T-helper 1 cell (primary cell): ENCODE measurements at places on chromosomes 7 and 10.

DNA sequence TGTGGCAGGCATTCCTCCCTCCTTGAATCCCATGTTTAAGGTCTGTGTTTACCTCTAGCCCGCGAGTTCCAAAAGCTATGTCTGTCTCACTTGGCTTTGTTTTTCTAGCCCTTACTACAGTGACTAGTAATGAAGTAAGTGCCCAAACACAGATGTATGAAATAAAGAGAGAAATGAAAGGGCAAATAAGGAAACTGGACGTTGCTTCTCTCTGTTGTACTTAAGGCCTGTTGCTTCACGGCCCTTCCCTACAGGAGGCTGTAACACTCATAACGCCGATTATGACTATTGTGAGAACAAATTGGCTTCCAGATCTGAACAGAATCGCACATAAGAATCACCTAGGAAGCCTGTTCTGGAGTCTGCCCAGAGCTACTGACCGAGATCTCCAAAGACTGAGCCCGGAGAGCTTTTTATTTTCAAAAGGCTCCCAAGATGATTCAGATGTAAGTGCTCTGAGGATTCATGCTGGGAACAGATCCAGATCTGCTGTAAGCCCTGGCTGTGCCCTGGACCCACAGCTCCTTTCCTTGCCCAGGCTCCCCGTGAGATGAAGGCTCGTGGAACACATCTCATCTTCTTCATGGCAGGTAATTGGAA lies 432.6 kb downstream of the SDK1 start:
- no peak for DNase-seq

DNA sequence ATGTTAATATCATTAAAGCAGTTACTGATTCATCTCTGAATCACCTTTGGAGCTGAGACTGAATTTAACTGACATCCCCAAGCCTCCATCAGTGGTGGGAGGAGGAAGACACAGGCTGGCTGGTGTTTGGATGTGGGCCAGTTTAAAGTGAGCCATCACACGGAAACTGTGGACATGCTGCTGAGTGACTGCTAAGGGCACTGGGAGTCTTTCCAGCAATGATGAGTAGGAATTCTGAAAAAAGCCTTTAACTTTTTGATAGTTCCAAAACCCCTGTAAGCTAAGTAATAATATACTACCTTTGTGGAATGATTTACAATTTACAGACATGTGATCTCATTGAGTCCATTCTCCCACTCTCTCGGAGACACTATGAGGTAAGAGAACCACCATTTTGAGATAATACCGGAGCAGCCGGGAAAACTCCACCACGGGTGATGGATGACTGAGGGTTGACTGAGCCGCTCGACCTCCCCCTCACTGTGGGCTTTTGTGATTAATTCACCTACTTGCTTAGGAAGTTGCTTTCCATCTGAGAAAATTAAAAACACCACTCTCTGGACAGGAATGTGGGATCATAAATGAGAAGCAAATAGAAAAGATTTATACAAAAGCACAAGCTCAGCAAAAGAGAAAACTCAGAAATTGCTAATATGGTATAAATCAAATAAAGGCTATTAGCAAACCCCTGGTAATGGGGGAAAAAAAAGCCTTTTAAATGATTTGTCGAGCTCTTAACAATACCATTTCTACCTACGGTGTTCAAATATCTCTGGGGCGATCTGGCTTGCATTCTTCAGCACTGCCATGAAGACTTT lies 194.8 kb downstream of the FANK1 start:
- no peak for DNase-seq

DNA sequence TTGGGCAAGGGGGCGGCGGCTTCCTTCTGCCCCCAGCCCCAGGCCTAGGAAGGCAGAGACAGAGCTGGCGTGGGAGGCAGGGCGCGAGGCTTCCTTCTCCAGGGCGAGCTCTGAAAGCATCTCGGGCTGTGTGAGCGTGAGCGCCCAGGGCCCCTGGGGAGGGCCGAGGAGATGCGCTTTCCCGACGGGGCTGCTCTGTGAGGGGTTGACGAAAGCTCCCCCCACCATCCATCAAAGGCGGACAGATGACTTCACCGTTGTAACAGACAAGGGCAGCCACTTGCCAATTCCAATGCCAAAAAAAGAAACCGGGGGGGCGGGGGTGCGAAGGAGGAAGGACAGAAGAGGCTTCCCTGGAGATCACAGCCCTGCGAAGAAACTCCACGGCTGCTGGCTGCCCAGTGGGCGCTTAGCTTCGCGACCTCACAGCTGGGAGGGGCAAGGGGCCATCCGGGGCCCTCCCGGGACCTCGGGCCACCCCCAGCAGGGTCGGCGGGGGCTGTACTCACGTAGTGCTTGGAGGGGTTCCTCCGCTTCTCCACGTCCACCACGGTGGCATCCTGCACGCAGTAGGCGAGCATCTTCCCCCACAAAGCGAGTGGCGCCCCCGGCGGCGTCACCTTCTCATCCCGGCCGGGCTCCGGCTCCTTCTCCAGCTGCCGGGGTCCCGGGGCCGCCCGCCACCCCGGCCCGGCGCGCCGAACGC lies 537 bp downstream of the SH3PXD2A start:
- no peak for DNase-seq

- DNase-seq, result no peak
These were observed 88.6 kb downstream of the INPP5A start for GRCh38 chr10:132626019-132626760.

DNA sequence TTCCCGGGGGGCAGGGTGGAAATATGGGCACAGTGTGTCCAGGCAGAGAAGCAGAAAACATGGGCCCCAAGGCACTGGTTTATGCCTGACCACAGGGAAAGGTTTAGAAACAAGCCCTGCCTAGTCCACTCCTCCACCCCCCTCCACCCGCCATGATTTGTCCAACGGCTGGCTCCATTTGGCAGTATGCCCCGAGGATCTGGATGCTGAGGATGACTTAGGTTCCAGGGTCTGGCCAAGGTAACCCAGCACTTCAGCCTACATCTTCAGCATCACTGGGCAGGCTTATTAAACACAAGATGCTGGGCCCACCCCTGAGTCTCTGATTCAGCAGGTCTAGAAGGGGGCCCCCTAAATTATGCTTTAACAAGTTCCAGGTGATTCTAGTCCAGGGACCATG lies 121.9 kb downstream of the RALA start:
- DNase-seq, result no peak

DNA sequence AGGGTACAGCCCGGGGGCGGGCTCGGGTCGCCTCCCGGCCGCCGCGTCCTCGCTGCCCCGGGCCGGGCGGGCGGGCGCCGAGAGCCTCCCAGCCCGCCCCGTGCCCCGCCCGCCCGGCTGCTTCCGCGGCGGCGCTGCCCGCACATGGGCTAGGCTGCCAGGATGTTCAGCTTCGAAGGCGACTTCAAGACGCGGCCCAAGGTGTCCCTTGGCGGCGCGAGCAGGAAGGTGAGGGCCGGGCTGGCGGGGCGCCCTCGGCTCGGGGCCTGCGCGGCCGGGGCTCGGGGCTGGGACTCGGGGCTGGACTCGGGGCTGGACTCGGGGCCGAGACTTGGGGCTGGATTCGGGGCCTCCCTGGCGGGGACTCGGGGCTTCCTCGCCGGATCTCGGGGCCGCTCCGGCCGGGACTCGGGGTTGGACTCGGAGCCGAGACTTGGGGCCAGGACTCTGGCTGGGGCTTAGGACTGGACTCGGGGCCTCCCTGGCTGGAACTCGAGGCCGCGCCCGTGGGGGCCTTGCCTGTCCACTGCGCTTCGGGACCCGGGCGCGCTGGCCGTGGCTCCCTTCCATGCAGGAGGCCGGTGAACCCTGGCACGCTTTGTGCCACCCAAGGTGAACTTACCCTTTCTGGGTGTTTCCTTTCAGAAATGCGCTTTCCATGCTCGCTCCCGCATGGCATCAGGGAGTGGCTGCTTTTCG lies 534 bp downstream of the UBE3C start:
- peak; percentile 56 for DNase-seq

GRCh38 chr10:43869669-43870322 lies 221.1 kb upstream of the ZNF32 start:
- DNase-seq, result no peak

DNA sequence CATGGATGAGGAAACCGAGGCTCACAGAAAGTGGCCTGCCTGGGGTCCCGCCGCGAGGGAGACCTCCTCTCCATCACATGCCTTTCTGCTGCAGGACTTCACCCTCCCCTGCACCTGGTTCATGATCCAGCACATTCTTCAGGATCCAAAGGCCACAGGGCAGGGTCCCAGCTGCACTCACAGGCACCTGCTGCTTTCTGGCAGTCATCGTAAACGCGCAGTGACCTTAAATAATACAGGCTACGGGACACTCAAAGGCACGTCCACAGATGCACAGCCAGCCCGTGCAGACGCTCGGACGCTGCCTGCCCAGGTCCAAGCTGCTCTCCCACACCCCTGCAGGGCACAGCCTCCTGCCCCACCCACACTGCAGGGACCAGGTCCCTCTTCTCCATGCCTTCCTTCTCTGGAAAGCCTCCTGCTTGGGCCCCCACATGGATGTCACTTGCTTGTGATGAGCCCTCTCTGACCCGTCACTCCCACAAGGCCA lies 49.9 kb downstream of the CALML3 start:
- DNase-seq, result no peak

GRCh38 chr10:12847361-12847975 lies 154.0 kb downstream of the CCDC3 start:
- no peak for DNase-seq

DNA sequence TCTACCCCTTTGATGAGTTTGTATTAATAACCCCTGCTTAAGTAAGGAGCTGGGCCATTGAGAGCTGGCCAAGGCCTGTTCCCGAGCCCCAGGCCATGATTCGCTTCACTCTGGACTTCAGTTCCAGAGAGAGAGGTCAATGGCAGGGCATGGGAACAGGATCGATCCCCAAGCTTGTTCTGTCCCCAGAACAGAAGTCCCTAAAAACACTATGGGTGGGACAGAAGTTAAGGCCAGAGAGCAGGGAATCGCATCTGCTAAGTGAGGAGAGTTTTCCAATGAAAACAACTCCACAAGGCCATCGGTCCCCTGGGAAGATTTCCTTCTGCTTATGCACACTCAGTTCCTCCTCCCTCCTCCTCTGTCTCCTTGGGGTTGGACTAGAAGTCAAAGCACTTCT lies 159.6 kb downstream of the LSM5 start:
- DNase-seq, result no peak

DNA sequence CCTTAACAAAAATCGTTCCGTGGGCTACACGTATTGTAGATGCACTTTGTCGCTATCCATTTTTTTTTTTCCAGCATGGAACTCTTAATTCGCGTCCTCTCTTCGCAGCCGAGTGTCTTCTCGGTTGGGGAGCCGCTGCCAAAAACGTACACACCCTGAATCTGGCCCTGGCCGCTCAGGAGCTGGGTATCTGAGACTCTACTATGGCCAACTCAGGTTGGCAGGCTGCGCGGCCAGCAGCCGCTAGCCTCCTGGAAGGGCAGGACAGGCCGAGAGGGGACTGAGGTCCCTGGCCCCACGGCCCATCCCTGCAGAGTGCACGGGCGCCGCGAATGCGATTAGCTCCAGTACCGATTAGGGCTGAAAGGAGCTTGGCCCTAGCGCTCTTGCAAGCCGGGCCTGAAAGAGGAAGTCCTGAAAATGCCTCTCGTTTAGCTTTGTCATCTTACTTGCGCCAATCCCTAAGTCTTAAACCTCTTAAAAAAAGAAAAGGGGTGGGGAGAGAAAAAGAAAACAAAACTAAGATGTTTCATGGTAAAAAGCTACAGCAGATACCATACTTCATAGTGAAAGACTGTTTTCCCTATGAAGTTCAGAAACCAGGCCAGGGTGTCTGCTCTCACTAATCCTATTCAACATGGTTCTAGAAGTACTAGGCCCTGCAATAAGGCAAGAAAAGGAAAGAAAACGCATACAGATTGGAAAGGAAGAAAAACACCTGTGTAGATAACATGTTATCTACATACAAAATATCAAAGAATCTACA lies 113.2 kb upstream of the RHEB start:
- DNase-seq, result peak; percentile 84

DNA sequence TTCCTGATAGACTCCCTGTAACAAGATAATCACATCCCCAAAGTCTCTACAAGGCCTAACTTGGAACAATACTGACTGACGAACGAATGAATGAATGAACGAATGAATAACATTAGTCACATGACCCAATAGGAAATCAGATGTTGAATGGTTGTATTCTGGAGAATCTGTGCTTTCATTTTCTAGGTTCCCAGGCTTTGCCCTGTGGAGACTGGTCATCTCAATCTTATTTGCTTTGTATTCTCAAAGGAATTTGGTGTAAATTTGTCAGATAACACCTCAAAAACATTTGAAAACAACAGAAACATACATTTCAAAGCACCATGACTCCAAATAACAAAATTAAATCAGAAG lies 69.6 kb upstream of the COL1A2 start:
- no peak for DNase-seq

DNA sequence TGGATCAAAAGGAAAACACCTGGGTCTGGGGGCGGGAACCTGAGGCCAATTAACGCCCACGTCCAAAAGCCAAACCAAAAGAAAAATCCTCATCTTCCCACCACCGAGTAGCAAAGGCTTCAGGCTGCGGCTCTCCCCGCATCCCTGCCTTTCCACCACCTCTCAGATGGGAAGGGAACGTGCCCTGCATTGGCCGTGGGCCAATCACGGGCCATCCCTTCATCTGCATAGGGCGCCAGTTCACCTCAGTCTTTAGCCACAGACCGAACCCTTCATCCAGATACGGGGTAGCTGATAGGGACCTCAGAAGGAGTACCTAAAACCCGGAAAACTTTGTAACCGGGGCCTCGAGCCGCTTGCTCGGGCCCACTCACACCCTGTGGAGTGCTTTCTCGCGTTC lies 626 bp downstream of the PRPF18 start:
- no peak for DNase-seq

DNA sequence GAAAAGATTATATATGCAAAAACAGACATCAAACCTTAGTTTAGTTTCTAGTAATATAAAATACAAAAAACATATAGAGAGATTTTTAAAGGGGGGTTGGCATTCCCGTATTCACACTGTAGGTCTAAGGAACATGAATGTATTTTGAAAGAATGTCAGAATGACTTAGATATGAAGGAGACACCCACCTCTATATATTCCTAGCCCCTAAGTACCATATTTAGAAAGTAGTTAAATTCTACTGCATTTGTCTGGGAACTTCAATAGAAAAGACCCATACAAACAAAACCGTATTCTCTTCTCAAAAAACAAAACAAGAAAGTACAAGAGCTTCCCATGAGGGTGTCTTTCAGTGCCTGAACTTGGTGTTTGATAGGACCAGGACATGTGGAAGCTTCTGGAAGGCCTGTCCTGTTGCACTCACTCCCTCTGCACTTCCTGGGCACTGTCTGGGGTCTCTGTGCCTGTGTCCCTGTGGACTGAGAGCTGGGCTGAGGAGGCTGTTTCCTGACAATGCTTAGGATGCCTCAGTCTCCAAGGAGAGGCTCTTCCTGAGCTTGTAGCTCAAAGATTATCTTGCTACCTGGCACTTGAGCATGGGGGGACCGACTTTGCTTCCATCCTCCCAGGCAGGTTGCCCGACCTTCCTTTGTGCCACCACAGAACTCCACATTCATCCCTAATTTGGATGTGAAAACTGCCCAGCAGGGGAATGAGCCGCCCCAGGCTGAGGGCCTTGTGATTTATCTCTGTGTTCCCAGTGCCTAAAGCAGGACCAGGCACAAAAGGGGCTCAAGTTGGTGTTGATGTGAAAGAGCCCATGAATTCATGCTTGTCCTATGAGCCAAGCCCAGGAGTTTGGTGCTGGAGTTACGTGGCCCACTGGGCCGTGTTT lies 44.4 kb upstream of the KLF6 start:
- DNase-seq, result no peak
